ENCODE measurements at places on chromosomes 11 and 22.

GRCh38 chr11:126893796-126894195 is 106.8 kb downstream of the KIRREL3 start:
- DNase-seq = no peak

DNA sequence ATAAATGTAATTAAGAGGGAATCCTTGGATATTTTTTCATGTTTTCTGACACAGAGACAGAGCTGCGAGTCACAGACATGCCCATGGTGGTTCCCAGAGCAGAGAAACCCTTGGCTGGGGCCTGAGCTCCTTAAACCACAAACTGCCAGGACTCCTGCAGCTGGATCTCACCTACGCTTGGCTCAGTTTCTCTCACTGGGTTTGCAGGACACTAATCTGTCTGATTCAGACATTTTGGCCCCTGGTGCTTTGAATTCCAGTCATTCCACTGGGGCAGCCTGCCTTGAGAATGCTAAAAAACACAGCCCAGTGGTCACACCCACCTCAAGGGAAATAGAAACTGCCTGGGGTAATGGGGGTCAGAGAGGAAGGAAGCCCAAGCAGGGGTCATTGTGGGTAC is 122.6 kb downstream of the CCDC81 start:
- DNase-seq = no peak

GRCh38 chr11:69294571-69295078 is 670 bp downstream of the MYEOV start:
- DNase-seq = no peak

DNA sequence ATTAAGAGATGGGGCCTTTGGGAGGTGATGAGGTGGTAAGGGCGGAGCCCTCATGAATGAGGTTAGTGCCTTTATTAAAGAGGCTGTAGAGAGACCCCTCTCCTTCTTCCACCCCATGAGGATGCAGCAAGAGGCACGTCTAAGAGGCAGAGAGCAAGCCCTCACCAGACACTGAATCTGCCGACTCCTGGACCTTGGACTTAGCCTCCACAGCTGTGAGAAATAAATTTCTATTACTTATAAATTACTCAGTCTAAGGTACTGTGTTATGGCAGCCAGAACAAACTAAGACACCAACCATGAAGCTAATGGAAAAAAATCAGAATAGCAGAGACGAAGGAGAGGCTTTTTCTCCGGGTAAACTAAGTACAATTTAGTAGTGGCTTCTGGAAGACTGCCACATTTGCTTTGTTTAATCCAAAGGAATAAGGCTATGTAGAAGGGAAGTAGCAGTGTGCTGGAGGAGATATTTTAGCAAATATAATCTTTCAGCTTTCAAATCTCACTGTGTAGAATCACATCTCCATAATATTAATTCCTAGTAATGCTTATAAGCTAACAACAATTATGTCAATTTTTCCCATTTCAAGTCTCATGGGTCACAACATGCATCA is 12.3 kb upstream of the SIK2 start:
- no peak for DNase-seq

- no peak for DNase-seq
Measured at GRCh38 chr11:85114786-85115185, 512.4 kb downstream of the DLG2 start.

DNA sequence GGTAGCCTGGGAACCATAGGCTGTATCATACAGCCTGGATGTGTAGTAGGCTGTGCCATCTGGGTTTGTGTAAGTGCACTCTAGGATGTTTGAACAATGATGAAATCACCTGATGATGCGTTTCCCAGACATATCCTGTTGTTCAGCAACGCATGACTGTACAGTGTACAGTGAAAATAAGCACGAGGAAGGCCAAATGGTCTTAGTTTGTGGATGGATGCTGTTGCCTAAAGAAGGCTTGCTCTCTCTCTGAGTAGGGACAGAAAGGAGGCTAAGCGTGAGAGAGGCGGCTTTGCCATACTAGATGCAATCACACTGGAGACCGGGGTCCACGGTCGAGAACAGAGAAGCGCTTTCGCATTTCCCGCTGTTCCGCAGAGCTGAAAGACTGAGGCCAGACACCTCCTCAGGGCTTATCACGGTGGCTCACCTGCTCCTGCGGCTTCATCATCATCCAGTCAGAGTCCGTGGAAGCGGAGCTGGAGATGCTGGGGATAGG is 27.6 kb upstream of the APLP2 start:
- no peak for DNase-seq

- DNase-seq = no peak
Measured at GRCh38 chr11:47215366-47215910, 664 bp downstream of the DDB2 start.

DNA sequence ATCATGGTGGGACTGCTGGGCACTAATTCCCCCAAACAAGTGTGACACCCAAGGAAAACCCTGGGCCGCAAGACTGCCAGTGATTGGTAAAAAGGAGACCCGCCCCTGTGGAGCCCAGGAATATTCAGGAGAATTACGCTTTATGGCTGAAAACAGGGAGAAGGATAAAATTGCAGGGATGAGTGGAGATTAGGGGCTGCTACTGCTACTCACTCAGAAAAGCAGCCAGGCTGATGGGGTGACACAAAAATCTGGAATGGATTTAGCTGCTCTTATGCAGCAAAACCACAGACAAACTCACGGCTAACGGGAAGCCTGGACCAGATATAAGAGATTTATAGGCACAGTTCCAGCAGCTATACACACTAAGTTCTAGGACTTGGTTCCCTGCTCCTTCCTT is 4.4 kb upstream of the FBXO3 start:
- no peak for DNase-seq

GRCh38 chr11:45092901-45093760 is 53.3 kb upstream of the PRDM11 start:
- DNase-seq = no peak

GRCh38 chr22:30282616-30283046 is 6.7 kb downstream of the CASTOR1 start:
- no peak for DNase-seq

DNA sequence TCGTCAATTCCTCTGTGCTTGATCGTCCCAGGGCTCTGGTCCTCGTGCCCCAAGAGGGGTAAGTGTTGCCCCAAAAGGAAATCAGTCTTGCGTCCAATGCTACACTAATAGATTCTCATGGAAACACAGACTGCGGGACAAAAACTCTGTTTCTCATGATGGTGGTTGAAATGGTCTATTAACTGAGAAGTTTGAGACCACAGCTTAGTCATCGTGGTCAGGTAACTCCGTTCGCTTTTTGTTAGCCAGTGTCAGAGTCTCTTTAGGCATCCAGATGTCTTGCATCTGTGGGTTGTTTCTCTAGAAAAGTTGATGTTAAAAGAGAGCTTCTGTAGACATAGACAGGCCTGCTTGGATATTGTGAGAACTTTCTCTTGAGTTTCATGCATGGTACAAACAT is 104.6 kb upstream of the SORL1-AS1 start:
- no peak for DNase-seq

DNA sequence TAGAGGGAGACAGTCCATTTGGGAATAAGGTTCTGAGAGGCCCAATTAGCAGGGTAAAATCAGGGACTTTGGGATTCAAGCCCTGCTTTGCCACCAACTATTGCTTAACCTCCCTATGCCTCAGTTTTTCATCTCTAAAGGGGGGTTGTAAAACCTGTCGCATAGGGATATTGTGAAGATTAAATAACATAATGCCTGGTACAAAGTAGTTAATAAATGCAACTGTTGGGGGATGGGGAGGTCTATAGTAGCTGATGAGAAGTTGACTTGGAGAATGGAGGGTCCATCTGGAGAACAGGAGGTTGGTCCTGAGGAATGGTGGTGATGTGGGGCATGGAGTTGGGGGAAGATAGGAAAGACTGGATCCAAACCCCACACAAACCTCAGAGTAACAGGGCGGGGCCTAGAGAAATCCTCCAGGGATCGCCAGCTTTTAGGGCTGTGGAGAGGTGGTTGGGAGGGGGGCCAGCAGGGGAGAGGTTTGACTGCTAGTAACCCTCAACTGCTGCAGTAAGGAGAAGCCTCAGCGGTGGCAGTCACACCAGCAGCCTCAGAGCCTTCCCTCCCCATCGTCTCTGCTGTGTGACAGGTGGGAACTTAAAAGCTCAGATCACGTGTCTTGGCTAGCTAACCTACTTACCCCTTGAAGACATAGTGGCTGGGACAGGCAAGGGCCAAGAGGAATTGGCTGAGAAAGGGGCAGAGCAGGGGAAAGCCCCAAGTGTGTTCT is 1.1 kb upstream of the ABCG4 start:
- DNase-seq = no peak

DNA sequence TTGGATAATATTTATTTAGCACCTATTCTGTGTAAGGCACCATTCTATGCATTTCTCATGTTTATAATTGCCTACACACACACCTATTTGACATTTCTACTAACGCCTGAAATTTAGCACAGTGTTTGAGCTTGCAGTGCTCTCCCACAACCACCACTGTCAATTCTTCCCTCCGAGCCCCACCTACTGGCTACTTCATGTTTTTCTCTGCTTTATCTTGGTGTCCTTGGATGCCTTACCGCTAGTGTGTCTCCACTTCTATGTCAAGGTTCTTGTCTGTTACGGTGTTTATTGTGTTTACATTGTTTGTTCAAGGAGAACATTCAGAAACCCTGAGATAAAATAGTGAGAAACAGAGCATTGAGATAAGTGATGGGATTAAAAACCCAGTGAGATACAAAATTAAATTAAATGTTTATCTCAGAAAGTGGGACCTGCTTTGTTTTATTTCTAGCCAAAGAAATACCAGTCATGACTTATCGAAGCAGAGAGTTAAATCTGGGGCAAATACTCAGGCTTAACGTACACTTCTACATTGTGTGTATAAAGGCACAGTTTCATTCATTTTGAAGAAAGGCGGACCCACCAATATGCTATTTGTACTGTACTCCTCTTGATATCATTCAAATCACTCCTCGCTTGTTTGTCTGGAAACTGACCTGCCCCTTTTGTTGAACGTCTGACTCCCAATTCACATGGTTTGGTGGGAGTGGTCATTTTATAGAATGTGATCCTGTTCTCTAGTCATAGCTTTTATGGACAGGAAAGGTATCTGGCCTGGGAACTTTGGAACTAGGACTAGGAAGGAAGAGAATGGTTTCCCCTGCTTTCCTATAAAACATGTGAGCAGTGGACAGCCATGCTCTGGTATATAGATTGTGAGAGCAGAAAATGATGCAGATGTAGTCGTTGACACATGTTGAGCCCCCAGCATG is 39.2 kb upstream of the SLC36A4 start:
- DNase-seq = no peak

DNA sequence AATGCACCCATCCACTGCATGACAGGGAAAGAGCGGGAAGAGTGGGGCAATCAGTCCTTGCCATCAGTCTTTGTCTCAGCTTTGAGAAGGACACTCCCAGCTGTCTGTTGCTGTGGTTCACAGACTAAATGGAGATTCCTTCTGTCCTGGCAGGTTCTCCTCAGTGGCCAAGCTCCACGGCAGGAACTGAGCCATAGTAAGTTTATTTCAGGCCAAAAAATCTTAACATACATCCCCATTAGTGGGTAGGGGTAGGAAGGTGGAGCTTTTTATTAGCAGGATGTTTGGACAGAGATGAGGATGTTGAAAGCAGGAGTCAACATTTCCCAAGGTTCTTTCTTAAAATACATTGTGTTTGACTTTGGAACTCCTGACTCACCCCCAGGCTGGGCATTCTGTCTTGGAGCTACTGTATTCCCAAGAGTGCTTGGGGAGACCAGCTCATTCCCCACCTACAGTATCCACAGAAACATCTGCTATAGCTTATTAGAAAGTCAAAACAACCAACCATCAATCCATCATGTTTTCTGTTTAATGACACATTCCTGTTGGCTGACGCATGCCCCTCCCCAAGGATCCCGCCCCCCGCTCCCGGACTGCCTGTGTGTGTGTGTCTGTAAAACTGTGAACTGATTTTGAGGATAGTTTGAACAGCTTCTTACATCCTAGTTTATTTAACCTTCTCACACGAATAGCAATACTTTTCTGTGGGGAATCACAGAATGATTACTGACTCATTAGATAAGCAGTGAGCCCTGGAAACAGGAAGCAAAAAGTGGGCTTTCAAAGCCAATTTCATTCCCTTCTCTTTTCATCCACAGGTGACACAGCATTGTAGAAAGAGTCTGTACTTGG is 109.5 kb downstream of the CCDC81 start:
- no peak for DNase-seq

DNA sequence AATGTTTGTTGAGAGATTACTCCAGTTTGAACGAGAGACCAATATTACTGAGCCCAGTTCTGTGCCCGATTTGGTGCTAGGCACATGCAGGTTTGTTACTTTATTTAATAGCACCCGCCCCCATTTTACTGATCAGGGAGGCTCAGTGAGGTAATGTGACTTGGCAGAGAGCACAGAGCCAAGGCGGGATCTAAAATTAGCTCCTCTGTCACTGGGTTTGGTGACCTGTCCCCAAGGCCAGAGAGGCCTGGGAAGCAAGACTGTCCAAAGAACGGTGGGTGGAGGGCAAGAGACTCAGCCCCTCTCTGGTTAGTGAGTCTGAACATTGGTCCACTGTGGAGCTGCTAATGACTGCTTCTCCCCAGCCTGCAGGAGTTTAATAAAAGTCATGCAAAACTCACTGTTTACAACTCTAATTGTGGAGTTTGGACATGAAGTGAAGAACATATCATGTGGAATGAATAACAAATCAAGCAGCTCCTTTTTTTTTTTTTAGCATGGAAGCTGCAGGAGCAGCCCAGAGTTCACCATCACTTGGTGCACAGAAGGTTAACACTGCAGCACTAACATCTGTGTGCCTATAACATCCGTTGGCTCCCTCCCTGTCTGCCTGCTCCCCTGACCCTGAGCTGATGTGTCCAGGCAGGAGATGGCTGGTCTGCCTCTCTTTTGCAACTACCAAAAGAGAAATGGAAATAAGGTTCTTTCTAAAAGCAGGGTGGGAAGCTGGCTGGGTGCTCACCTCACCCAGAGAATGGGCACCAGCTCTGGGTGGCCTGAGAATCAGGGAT is 39.0 kb downstream of the CSNK2A3 start:
- no peak for DNase-seq

Data from stimulated activated CD4-positive, alpha-beta T cell treated with anti-CD3 and anti-CD28 coated beads, Interleukin-1b, Interleukin-23, amount 100 ng/mL, for 24 hours (primary cell).